ENCODE measurements at places on chromosomes 12 and 14. TPM values are rescaled to one million over a fixed set of nuclear protein-coding genes. Genes with fewer than 3 reads are reported as not detected.

Gene ADAMTS20
- total RNA-seq = not detected

Gene SNAPC1
- 10.6 TPM for total RNA-seq

Gene ETFBKMT
- total RNA-seq = 4.1 TPM

Gene ARMH4
- total RNA-seq = 7.1 TPM

Gene KRT1
- total RNA-seq = not detected

Gene AHNAK2
- 56.9 TPM for total RNA-seq

Gene PMCH
- total RNA-seq = not detected

Gene KRT83
- total RNA-seq = not detected

Gene COCH
- 0.20 TPM for total RNA-seq

Gene LRRIQ1
- not detected for total RNA-seq

Gene CFAP54
- total RNA-seq = 0.12 TPM

Gene RBM25
- total RNA-seq = 16.7 TPM

Gene PHETA1
- 10.8 TPM for total RNA-seq

Gene TMEM132D
- not detected for total RNA-seq

Gene DDX11
- 7.6 TPM for total RNA-seq

Gene HOXC13
- not detected for total RNA-seq

Gene KSR2
- not detected for total RNA-seq

Gene TESPA1
- total RNA-seq = not detected

Gene CDCA4
- 7.3 TPM for total RNA-seq

Gene PRB2
- not detected for total RNA-seq

Gene TMEM253
- total RNA-seq = not detected
